ENCODE measurements at places on chromosomes 12 and 14.

DNA sequence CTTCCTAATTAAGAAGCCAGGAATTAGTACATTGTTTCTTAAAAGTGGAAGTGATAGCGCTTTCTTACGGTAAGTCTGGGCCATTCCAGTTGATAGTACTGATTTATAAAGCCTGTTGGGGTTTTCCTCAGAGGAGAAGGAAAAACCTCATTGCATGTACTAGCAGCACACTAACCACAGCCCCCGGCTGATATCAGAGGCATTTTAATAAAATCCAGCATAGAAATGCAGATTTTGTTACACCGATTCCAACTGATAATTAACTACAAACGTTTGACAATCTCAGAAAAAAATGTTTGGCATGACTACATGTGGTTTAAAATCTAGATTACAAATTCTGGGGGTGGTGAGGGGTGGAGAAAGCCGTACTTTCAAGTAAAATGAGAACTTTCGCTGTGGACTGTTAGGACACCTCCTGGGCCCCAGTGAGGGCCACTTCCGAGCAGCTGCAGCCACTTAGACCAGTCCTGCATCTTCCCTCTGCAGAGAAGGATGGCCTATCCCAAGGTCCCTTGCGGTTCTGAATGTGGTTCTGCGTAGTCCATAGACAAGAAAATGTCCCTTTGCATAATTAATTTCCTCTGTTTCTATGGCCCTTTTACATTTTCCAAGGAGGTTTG, 374.4 kb downstream of the NUAK1 start:
- DNase-seq: no peak

GRCh38 chr12:69210661-69211060, 28.7 kb upstream of the CPSF6 start:
- no peak for DNase-seq

DNA sequence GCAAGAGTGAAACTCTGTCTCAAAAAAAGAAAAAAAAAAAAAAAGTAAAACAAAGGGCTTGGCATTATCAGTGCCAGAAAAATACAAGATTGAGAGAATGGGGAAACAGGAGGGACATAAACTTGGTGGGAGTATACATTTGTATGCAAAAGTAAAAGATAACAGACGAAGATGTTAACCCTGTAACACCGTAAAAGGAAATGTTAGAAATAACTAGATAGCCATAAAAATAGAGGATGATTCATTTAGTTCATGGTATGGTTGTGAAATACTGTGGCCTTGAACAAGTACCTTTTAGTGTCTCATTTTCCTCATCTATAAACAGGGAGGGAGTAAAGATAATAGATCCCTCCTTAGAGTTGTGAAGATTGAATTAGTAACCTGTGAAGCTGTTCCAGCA, 33.3 kb downstream of the ATP2A2 start:
- DNase-seq: peak; percentile 43

DNA sequence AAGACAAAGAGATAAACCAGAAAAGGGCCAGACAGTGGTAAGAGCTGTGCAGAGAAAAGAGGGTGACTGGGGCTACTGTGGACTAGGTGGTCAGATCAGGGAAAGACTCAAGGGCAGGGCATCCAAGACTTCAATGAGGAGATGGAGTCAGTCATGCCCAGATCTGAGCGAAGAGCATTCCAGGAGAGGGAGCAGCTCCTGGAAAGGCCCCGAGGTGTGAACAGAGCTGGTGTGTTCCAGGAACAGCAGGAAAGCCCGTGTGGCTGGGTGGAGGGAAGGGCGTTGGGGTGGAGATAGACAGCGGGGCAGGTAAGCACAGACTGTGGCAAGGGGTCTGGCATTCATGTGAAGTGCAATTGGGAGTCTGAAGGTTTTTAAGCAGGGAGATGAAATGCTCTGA, 16.8 kb downstream of the TTC7B start:
- DNase-seq: no peak

GRCh38 chr14:54840336-54840735, 62.3 kb downstream of the GCH1 start:
- DNase-seq: no peak

GRCh38 chr12:6539707-6540134, 5.4 kb downstream of the GAPDH start:
- no peak for DNase-seq

GRCh38 chr14:104773505-104774452, 20.8 kb downstream of the SIVA1 start:
- no peak for DNase-seq

DNA sequence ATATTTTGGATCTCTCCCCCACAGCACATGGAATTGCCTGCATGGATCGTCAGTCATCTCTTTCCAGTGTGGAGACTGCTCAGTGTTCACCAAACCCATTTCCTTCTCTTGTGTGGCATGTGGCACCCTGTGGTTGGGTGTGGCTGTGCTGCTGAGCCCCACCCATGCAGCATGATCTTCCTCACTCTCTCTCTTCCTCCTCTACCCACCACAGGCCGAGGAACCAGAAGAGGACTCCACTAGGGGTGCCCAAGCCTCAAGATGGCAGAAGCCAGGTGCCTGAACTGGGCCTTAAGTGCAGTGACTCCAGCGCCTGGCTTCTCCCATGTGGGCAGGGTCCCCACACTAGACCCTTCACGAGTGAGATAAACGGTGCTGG, 66.8 kb upstream of the GPR68 start:
- no peak for DNase-seq

- no peak for DNase-seq
Observed at GRCh38 chr14:68232300-68233055, 412.9 kb downstream of the RAD51B start.

- DNase-seq: no peak
Observed at GRCh38 chr12:72748971-72749370, 476.8 kb downstream of the TRHDE start.

DNA sequence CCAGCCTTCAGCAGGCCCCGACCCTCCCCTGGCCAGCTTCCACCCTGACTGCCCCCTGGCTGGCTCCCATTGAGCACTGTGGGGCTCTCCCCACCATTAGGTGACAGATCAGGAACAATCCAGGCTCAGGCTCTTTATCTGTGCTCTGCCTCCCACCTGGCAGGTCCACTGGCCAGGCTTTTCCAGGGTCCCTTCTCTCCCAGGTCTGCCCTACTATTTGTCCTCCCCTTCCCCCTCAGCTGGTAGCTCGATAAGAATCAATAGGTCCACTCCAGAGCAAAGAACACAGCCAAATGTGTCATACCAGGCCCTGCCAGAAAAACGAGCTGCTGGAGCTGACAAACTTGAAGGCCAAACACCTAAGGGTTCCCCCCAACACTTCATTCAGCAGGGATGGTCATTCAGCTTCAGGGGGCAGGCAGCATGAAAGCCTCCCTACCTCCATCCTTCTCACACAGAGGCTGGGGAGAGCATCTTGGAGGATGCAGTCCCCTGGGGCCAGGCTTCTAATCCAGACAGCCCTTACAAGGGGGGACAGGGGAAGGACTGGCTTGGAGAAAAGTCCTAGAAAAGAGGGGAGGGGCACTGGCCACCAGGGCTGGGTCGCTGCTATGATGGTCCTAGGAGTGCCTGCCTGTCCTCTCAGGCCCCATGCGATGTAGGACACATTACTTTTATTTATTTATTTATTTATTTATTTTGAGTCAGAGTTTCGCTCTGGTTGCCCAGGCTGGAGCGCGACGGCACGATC, 1.9 kb upstream of the KRT18 start:
- no peak for DNase-seq

GRCh38 chr12:13463189-13463588, 266.7 kb downstream of the EMP1 start:
- no peak for DNase-seq

DNA sequence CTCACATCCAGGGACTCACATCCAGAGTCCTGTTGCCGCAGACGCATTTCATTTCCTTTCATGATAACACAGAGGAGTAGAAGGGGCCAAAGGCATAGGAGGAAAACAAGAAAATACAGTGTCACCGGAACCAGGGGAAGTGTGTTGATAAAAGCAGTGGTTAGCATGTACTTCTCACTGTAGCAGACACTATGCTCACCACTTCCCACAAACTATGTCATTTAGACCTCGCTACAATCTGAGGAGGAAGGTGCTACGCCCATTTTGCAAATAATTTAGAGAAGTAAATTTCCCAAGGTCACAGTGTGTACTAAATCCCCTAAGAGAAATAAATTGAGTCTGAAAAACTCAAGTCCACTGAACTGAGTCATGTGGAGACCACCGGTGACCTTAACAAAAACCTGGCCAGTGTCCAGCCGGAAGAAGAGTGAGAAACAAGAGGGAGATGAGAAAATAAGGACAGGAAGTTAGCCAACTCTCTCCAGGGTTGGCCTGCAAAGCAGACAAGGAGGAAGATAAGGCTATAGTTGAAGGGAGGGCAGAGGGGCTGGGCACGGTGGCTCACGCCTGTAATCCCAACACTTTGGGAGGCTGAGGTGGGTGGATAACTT, 25.8 kb upstream of the TMCC3 start:
- DNase-seq: peak; percentile 96

DNA sequence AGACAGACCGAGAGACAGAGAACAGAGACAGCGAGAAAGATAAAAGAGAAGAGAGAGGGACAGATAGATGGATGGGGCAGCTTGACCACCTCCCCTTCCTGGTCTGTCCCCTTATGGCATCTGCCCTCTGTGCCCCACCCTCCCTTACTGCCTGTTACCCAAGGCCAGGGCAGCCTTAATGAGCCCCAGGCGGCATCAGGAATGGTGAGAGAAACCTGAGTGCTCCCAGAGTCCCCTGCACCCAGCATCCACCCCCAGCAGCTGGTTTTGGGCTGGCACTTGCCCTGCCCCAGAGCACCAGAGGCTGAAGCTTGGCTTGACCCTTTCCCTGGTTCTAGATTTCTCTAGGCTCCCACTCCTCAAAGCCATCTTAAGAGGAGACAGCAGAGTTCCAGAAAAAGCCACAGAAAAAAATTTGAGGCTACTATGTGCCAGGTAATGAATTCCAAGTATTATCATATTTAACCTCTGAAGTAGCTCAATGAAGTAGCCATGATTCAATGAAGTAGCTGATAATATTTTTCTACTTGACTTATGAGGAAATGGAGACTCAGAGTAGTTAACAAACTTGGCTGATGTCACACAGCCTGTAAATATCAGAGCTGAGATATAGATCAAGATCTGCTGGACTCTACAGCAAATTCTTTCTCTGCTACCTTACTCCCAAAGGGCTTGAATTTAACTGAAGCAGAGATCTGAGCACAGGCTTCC, 2.0 kb upstream of the ZNF385A start:
- DNase-seq: no peak

DNA sequence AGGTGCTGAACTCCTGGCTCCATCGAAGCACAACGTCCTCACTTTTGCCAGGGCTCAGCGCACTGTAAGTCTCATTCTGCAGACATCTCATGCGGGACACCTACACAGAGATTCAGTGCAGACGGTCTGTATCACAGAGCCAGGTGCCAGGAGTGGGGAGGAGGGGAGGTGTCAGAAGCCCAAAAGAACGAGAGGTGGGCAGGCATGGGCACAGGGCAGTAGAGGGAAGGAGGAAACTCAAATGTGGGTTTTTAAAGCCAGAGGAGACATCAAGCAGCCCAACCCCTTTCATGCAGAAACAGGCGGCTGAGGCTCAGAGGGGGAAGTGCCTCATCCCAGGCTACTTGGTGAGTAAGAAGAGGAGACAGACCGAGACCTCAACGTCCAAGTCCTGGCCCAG, 2.5 kb upstream of the LPAR5 start:
- peak; percentile 52 for DNase-seq

DNA sequence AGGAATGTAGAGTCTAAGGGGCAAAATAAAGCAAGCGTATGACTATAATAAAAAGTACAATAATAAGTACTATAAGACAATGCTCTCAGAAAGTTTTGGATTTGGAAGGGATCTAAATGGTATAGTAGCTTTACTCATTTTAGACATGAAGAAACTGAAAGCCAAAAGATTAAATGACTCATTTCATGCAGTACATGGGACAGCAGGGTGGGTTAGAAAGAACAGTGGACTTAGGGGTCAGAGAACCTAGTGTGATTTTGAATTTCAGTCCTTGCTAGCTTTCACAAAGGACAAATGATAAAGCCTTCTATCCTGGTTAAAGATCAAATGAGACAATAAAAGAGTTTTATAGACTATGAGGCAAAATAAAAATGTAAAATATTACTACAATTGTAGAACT, 6.8 kb upstream of the LEMD3 start:
- DNase-seq: no peak

DNA sequence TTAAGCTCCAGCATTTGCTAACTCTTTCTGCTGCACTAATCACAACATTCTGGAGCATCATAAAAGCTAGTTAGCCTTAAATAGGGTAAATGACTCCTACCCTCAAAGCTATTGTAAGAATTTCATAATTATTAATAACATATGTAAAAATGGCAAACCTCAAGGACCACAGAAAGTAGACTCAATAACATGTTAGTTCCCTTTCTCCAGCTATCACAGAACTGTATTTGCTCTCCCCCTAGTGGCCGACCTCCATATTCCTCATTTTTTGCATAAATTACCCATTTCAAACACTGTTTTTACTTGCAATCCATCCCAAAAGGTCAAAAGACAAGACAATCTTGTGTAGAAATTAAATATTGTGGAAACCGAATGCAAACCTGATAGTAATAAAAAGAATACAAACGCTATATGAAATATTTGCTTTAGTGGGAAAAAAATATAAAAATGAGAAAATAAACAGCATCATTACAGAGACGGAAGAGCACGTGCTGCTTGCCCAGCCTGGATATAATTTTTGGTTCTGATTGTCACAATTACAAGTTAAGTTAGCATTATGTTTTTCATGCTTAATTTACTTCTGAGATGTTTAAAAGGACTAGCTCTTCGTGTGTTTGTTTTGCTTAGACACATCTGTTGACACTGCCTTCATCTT, 97.9 kb downstream of the RERGL start:
- peak; percentile 91 for DNase-seq

DNA sequence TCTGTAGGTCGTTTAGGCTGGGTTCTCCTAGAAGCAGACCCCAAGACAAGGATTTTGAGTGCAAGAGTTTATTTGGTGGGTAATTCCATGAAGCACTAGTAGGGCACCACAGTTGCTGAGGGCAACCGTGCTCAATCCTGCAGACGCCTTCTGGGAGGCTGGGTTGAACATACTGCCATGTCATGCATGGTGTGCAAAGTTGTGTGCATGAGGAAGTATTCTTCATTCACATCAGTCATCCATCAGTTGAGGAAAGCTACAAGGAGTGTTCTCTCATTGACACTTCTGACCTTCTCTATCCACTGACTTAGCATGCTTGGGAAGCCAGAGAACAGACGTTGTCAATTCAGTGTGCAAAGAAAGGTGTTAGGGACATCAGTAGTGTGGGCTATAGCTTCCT, 179.2 kb downstream of the PTPN11 start:
- DNase-seq: no peak

DNA sequence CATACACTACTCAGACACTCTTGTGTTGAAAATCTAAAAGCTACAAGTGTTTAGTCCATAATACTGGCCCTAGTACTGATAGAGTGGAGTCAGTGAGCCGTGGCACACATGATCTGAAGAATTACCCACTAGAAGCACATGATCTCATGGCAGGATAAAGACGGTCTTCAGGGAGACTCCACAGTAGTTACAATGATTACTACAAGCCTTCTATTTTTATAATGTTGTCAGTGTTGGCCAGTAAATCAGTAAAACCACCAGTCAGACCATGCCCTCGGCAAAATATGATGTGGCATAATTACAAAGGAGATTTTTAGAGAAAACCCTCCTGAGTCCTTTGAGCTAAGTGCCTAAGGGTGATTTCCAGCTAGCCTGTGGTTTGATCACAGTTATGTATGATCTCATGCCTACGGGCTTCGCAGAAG, 114.9 kb downstream of the PDZRN4 start:
- no peak for DNase-seq

GRCh38 chr12:109126784-109127183, 10.4 kb downstream of the ACACB start:
- DNase-seq: no peak

All from Kasumi-1 (cell line).